Smooth muscle cell of trachea (primary cell): ENCODE measurements at places on chromosomes 1 and 21. TPM values are rescaled to one million over a fixed set of nuclear protein-coding genes. Genes with fewer than 3 reads are reported as not detected.

MATN1 gene
- total RNA-seq: 0.33 TPM in 1 of 2 replicates, not detected in the other

TMEM125 gene
- total RNA-seq: not detected in 2 replicates

MTMR11 gene
- total RNA-seq: 12.2 and 13.2 TPM in 2 replicates

CLCNKA gene
- total RNA-seq: under 0.01 and 0.17 TPM in 2 replicates

TAS1R3 gene
- total RNA-seq: 0.15 and 0.50 TPM in 2 replicates

UHMK1 gene
- total RNA-seq: 63.0 and 82.0 TPM in 2 replicates

SPRR2G gene
- total RNA-seq: not detected in 2 replicates

EDARADD gene
- total RNA-seq: under 0.01 TPM in 1 of 2 replicates, not detected in the other
